ENCODE measurements at places on chromosomes 16 and 17.

DNA sequence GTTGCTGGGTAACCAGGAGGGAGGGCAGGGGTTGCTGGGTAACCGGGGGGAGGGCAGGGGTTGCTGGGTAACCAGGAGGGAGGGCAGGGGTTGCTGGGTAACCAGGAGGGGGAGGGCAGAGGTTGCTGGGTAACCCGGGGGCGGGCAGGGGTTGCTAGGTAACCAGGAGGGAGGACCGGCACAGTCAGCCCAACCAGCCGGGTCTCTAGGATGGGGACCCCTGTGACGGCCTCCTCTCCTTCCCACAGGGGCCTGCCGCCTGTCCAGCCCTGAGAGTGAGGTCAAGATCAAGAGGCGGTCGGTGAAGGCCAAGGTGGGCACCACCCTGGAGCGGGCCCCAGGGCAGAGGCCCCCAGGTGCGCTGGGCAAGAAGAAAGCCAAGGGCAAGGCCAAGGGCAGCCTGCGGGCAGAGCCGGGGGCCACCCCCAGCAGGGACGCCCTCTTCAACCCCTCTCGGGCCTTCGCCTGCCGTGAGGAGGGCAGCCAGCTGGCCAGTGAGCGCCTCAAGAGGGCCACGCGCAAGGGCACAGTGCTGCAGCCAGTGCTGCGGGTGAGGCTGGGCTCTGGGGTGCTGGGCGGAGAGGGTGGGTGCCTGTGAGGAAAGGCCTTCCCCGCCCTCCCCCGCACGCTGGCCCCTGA is 54.6 kb downstream of the ACTG1 start:
- DNase-seq: no peak

DNA sequence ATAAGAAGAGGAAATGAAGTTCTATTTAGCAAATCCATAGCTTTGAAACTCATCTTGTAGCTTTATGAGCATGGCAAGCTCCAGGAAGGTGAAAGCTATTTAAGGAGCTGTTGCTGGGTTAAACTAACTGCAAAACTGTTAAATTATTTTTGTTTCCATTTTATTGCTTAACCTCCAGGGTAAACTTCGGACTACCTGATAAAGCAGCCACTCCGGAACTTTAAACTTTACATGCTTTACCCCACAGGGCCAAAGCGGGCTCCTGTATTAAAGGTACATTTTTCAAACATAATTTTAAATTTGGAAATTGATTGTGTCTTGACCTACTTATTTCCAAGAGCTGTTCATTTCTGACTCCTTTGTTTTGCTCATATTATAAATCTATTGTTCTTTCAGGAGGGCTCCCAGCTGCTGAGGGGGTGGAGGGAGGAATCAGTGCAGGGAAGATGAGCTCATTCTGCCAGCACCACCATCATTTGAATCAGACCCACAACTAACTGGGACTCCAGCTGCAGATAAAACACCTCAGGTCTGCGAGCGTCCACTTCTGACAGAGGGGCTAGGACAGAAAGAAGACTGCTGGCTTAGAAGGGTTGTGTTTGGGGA is 157.9 kb downstream of the IRX3 start:
- DNase-seq: no peak

GRCh38 chr16:75494661-75495075 is 573 bp downstream of the CHST6 start:
- DNase-seq: no peak

- no peak for DNase-seq
Measured at GRCh38 chr17:73399056-73399455, 87.3 kb upstream of the CDC42EP4 start.

DNA sequence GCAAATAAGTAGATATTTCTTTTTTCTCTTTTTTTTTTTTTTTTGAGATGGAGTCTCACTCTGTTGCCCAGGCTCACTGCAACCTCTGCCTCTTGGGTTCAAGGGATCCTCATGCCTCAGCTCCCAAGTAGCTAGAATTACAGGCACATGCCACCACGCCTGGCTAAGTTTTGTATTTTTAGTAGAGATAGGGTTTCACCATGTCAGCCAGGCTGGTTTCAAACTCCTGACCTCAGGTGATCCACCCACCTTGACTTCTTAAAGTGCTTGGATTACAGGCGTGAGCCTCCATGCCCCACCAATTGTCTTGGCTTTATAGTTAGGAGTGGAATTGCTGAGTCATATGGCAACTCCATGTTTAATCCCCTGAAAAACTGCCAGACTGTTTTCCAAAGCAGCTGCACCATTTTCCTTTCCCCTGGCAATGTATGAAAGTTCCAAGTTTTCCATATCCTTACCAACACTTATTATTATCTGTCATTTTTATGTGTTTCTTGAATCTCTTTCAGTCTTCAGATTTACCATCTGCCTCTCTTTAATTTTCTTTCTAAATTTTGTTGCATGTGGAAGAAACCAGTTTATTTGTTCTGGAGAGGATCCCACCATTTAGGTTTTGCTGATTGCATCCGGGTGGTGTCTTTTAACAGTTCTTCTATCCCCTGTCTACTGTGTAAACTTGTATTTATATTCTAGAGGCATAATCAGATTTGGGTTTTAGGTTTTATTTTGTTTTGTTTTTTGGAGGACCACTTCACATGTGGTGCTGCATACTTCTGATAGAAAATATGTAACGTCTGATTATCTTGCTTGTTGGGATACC is 9.9 kb upstream of the CES3 start:
- DNase-seq: no peak

- DNase-seq: no peak
Measured at GRCh38 chr17:33725675-33726271, 432.7 kb upstream of the ASIC2 start.

DNA sequence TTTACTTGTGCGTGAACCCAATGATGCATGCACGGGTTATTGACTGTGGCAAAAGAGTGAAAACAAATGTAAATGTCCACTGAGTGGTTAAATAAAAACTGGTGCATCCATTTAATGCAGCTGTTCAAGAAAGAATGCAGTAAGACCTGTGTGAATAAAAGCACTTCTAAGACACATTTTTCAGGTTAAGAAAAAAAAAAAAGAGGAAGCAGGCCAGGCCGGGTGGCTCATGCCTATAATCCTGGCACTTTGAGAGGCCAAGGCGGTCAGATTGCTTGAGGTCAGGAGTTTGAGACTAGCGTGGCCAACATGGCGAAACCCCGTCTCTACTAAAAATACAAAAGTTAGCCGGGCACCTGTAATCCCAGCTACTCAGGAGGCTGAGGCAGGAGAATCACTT is 11.8 kb downstream of the CNGB1 start:
- DNase-seq: no peak

GRCh38 chr16:3022208-3022683 is 1.5 kb downstream of the HCFC1R1 start:
- no peak for DNase-seq

- DNase-seq: no peak
Measured at GRCh38 chr17:8121681-8122421, 2.1 kb downstream of the HES7 start.

DNA sequence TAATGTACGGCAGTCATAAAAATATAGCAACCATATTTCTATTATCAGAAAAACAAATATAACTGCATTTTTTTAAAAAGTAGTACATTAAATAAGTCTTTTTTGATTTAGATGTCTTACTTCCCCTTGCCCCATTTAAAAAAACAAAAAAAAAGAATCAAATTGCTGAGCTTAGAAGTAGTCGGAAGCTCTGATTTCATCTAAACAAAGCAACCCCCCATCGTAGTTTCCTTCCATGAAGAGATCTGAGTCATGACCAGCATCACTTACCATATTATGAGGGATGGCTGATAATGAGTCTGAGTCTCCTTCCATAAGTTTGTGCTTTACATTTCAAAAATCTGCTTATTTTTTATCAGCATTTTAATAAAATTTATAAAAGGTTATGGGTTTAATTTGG is 86.2 kb downstream of the ITFG1 start:
- no peak for DNase-seq

DNA sequence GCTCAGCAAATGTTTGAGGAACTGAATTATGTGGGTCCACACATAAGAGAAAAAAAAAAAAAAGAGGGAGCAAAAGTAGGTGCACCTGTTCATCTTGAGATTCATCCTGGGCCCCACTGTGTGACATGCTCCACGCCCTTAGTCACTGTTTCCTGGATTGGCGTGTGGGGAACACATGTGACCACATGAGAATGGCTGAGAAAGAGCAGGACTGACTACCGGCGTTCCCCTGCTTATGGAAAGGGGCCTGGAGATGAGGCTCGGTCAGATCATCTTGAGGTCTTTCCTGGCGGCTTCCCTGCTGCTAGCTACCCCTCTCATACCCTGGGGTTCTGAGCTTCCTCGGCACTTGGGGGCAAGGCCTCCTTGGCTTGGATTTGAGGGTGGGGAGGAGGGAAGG is 3.9 kb downstream of the DEXI start:
- no peak for DNase-seq

- DNase-seq: peak; percentile 90
Measured at GRCh38 chr17:62819511-62820221, 11.6 kb upstream of the MARCHF10 start.

DNA sequence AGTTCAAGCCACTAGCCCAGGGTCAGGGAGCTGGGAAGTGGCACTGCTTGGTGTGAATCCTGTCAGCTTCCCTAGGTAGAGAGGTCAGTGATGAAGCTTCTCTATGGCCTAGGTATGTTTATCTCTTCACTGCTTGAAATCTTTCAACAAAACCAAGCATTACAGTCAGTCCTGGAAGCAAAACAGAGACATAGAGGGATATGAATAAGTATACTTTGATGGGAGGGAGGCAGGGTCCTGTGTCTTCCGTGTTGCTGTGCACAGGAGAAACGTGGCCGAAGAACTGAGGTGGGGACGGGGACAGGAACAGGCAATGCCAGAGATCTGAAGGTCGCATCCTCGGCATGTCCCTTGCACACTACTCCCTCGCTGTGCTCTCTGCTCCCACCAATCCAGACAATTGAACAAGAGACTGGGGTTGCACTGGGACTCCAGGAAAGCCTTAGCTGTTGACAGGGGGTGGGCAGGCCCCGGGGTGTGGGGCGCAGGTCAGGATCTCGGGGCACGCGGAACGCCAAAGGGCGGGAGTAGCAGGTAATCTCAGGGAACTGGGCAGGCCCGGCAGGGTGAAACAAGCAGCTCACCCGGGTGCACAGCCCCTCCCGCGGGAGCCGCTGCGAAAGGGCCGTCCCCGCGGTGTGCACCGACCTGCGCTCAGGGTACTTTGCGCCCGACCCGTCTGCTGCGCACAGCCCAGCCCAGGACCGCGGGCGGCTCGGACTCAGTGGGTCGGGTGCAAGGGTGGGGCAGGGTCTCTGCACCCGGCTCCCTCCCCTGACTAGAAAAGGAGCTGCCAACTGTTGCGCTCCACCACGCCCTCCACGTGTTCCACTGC is at the start of gene MT1H:
TSS of gene MT1H (plus strand) at position 810 of the 835 bp plus-strand sequence. CDS start 71 bp downstream, outside the sequence.
- DNase-seq: no peak

- DNase-seq: no peak
Measured at GRCh38 chr16:73028721-73029361, 19.1 kb downstream of the ZFHX3 start.

GRCh38 chr17:8951206-8951605 is 14.3 kb downstream of the PIK3R5 start:
- no peak for DNase-seq

DNA sequence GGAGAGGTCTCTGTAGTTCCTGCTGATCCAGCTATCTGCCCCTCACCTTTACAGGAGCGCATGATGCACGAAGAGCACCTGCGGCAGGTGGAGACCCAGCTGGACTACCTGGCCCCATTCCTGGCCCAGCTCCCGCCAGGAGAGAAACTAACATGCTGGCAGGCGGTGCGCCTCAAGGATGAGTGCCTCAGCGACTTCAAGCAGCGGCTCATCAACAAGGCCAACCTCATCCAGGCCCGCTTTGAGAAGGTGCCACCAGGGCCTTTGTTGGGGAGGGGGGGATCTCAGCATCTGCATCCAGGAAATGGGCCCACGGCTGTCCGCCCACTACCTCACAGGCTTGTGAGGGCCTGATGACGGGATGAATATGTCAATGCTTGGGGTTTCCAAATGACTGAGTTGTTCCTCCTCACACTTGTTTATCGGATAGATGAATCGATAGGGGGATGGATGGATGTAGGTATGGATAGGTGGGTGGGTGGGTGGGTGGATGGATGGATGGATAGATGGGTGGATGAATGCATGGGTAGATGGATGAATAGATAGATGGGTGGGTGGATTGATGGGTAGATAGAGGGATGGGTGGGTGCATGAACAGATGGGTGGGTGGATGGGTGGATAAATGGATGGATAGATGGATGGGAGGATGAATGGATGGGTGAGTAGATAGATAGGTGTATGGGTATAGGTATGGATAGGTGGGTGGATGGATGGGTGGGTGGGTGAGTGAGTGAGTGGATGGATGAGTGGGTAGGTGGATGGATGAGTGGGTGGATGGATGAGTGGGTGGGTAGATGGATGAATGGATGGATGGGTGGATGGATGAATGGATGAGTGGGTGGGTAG is 7.0 kb upstream of the KATNB1 start:
- DNase-seq: no peak

DNA sequence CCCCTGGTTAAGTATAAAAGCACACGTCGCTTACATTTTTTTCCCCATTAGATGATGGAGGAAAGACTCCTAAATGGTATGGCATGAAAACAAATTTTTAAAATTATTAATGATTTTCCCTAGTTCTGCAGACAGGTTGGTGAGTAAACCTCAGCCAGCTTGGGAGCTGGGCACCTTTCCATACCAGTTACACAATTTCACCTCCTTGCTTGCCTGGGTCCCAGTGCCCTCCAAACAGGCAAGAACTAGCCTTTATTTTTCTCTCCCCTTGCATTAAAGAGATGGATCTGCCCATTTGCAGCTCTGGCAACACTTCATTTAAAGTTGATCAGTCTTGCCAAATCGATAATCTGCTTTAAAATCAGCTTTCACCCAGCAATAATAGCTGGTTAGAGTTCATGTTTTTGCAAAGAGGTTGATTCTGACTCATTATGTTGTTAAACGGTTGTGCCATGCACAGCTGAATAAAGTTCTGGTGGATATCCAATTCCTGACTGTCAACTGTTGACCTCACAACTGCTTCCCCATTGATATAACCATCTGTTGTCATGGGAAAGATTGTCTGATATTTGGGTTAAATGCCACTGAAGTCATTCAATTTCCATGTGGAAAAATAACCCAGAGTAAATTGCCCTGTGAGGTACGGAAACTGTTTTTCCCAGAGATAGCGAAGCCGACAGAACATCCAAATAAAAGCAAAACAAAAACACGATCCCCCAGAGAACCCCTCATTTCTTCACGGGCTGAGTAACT is 1.3 kb downstream of the C17orf58 start:
- no peak for DNase-seq

GRCh38 chr17:42485680-42486079 is 27.0 kb downstream of the ATP6V0A1 start:
- no peak for DNase-seq

DNA sequence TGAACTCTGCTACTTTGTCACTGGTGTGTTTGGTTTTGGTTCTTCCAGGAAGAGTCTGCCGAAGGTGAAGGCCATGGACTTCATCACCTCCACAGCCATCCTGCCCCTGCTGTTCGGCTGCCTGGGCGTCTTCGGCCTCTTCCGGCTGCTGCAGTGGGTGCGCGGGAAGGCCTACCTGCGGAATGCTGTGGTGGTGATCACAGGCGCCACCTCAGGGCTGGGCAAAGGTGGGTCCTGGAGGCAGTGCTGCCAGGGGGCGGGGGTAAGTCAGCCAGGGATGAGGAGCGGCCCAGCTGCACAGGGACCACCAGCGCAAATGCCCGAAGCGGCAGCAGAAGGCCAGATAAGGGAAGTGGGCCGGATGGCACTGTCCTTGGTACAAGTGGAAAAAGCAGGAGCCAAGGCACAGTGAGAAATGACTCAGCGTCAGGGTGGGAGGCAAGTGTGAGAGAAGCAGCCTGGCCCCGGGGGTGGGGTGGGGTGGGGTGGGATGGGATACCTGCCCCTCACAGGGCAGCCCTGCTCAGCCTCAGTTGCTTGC is 41.9 kb downstream of the TMEM11 start:
- DNase-seq: no peak

GRCh38 chr17:81123052-81124048 is 42.0 kb upstream of the PVALEF start:
- no peak for DNase-seq
